ENCODE measurements at places on chromosomes 1 and 21. TPM values are rescaled to one million over a fixed set of nuclear protein-coding genes. Genes with fewer than 3 reads are reported as not detected.

- H3K27me3 ChIP-seq = no peaks in the 10 kb centered on the region
- H3K36me3 ChIP-seq = no peaks in the 10 kb centered on the region
- no peaks in the 10 kb centered on the region for H3K4me1 ChIP-seq
- H3K27ac ChIP-seq = no peak overlapping the region
- no peak for DNase-seq
Measured at GRCh38 chr1:118271883-118272282, 86.9 kb upstream of the SPAG17 start.

Gene THEM5
- not detected for polyA plus RNA-seq

DNA sequence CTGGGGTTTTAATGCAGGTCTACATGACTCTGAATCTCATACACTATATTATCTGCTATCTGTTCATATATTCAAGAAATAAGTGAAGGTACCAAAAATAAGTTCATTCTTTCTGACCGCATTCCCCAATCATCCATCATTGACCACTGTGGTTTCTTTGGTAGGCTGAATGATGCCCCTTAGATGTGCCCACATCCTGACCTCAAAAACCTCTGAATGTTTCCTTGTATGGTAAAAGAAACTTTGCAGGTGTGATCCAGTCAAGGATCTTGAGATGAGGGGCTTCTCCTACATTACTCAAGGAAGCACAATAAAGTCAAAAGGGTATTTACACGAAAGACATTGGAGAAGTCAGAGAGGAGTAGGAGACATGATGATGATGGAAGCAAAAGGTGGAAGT is 60.6 kb upstream of the LRRC8B start:
- H3K27ac ChIP-seq = no peak overlapping the region
- no peaks in the 10 kb centered on the region for H3K36me3 ChIP-seq
- no peak for DNase-seq
- H3K27me3 ChIP-seq = no peaks in the 10 kb centered on the region
- no peak overlapping the region for H3K4me3 ChIP-seq

Gene COL24A1
- 0.51 TPM for polyA plus RNA-seq

- no peak for DNase-seq
- H3K36me3 ChIP-seq = no peaks in the 10 kb centered on the region
- no peaks in the 10 kb centered on the region for H3K27me3 ChIP-seq
Measured at GRCh38 chr1:235549351-235550139, 45.3 kb upstream of the B3GALNT2 start.

GRCh38 chr1:54009406-54009805 is 8.6 kb downstream of the LDLRAD1 start:
- no peak for DNase-seq
- no peak overlapping the region for H3K27ac ChIP-seq
- no peaks in the 10 kb centered on the region for H3K36me3 ChIP-seq
- peaks cover 14% of the 10 kb centered on the region for H3K27me3 ChIP-seq

- no peaks in the 10 kb centered on the region for H3K36me3 ChIP-seq
- no peaks in the 10 kb centered on the region for H3K4me1 ChIP-seq
- no peaks in the 10 kb centered on the region for H3K27me3 ChIP-seq
- no peak overlapping the region for H3K27ac ChIP-seq
- H3K4me3 ChIP-seq = no peak overlapping the region
- no peak for DNase-seq
Measured at GRCh38 chr21:21241391-21241790, 243.2 kb downstream of the NCAM2 start.

GRCh38 chr1:53593758-53594380 is 134.7 kb downstream of the DMRTB1 start:
- no peaks in the 10 kb centered on the region for H3K27me3 ChIP-seq
- no peak overlapping the region for H3K4me3 ChIP-seq
- no peaks in the 10 kb centered on the region for H3K36me3 ChIP-seq
- DNase-seq = no peak

DNA sequence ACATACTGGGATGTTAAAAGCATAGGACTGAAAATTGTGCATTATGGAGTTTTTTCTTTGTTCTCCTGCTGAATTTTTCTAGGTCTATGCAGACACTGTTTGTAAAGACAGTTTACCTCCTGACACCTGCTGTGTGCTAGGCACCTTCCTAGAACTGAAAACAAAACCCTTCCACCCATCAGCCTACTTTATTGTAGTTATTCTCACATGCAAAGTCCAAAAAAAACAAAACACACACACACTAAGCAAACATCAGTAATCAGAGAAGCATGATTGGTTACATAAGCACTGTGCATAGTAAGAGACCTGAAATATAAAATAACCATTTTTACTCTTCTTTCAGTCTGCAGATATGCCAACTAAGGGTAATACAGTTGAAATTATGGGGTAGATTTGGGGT is 195.1 kb downstream of the CRB1 start:
- H3K36me3 ChIP-seq = no peaks in the 10 kb centered on the region
- no peaks in the 10 kb centered on the region for H3K4me1 ChIP-seq

GRCh38 chr1:225418059-225418458 is 9.8 kb downstream of the LBR start:
- peaks cover 86% of the 10 kb centered on the region for H3K36me3 ChIP-seq
- DNase-seq = no peak
- no peaks in the 10 kb centered on the region for H3K27me3 ChIP-seq
- H3K27ac ChIP-seq = no peak overlapping the region

GRCh38 chr1:220905650-220906560 is 26.7 kb downstream of the HLX start:
- H3K4me1 ChIP-seq = peaks cover 3% of the 10 kb centered on the region
- no peak for DNase-seq
- H3K36me3 ChIP-seq = no peaks in the 10 kb centered on the region
- no peaks in the 10 kb centered on the region for H3K27me3 ChIP-seq
- no peak overlapping the region for H3K4me3 ChIP-seq

Gene CCDC17
- polyA plus RNA-seq = 0.62 TPM

GRCh38 chr1:45543581-45544417 is 6.8 kb upstream of the AKR1A1 start:
- H3K4me1 ChIP-seq = peaks cover 3% of the 10 kb centered on the region
- DNase-seq = peak; percentile 35
- H3K27ac ChIP-seq = no peak overlapping the region

Data from heart right ventricle (tissue), 16 donors.